Hippocampal formation (tissue), 2 donors: ENCODE measurements at places on chromosomes 7 and 10.

GRCh38 chr7:77791956-77792355 is 6.3 kb downstream of the TMEM60 start:
- no peak for DNase-seq

DNA sequence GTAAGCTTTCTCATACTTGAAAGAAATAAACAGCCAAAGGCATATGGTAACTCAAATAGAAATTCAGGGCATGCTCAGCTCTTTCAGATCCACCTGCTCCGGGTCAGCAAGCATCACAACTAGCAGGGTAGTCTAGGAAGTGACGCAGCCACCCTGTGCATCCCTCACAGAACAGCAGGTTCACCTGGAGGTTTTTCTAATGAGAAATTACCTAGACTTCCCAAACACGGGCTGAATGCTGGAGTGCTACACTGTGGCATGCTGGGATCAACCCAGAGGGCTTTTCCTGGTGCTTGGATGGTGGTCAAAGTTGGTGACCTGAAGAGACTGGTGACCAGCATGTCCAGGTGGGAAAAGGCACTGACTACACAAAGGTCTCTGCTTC is 66.8 kb upstream of the DNAJB6 start:
- no peak for DNase-seq

DNA sequence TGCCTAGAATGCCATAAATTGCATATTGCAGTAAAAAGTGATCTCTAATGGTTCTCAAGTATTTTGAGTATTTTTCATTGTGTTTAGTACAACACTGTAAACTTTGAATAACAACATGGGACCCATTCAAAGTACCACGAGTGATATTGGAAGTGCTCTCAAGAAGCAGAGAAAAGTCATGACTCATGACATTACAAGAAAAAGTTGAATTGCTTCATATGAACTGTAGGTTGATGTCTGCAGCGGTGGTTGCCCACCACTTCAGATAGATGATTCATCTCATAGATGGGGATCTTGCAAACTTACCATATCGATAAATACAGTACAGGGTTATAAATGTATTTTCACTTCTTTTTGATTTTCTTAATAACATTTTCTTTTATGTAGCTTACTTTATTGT is 33.9 kb downstream of the ENTPD1 start:
- DNase-seq, result no peak

- no peak for DNase-seq
Measured at GRCh38 chr7:45236666-45237065, 79.1 kb downstream of the RAMP3 start.
